Spleen (tissue), 13 donors: ENCODE measurements at places on chromosomes 3 and 15.

DNA sequence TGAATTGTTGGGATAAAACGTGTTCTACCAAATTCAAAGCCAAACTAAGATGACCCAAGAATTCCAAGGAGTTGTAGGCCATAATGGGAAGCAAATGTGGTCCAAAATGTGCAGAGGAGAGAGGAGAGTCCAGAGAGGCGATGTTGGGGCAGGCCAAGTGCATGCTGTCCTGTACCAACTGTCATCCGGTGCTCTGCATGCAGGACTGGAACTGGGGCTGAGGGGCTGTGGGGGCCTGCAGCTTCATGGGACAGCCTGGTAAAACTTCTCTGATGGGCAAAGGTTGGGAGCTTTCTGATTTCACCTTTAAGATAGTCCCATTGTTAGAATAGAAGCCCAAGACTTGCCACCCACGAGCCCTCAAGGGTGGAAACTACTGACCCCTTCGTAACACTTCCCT, 831.4 kb downstream of the AGBL1 start:
- DNase-seq: no peak
- no peaks in the 10 kb centered on the region for H3K4me1 ChIP-seq
- H3K4me3 ChIP-seq: no peak overlapping the region
- H3K36me3 ChIP-seq: no peaks in the 10 kb centered on the region
- no peaks in the 10 kb centered on the region for H3K27me3 ChIP-seq

DNA sequence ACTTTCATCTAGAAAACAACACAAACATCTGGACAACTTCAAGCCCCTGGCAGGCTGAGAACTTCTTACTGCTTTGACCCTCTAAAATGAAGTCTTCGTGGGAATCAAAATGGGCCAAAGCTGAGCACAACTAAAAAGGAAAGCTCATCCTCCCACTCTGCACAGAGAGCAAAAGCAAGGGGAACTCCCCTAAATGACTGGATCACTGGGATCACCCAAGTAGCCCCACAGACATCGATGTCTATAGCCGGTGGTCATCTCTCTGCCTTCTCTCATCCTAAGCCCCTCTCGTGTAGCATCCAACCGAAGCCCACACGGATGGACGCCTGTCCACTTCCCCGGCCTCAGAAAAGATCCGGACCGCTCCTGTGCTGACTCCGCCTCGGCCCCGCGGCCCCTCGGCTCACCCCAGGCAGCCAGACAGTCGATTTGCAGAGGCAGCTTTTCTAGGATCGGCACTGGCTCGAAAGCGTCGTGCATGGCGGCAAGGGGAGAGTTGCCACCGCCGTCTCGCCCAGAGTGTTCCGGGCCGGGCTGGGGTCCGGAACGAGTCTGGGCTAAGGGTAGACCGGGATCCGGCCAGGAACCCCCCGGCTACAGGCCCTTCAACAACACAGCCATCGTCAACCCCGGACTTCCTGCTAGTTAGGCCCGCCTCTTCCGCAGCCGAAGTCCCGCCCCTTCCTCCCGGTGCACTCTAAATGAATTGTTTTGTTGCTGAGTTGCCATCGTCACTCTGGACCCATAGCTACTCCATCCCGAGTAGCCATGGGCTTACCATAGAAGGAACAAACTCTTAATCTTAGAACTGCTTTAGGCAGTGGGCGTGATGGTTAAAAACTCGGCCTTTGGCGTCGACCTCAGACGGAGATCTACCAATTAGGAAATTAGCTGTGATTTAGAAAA, at the start of gene VPS39:
Gene VPS39, minus strand, starts transcription at position 631 of the 906 bp plus-strand sequence. Its CDS starts 151 bp downstream, at position 480.
- no peaks in the 10 kb centered on the region for H3K27me3 ChIP-seq
- H3K4me1 ChIP-seq: peaks cover 51% of the 10 kb centered on the region
- H3K4me3 ChIP-seq: peak within 1 kb of the TSS; percentile 62

GRCh38 chr15:55056500-55056899, 140.2 kb downstream of the RSL24D1 start:
- H3K27ac ChIP-seq: no peak overlapping the region
- no peaks in the 10 kb centered on the region for H3K4me1 ChIP-seq
- no peaks in the 10 kb centered on the region for H3K36me3 ChIP-seq
- no peak overlapping the region for H3K4me3 ChIP-seq
- H3K27me3 ChIP-seq: no peaks in the 10 kb centered on the region
- no peak for DNase-seq

DNA sequence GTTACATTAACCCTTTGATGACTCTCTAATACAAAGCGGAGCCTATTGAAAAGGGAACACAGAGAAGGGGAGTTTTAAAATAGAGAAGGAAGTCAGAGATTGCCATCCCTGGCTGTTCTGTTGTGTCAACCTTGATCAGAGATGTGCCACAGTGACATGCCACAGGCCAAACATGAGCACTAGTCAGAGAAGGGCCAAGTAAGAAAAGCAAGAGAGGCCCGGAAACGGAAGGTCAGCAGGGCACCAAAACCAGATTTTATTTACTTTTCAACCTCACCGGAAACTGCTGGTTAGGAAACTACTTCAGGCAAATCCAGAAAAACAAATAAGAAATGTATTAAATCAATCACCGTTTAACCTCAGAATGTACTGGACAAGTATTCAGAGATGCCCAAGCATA, 171.8 kb downstream of the ALCAM start:
- peaks cover 6% of the 10 kb centered on the region for H3K36me3 ChIP-seq
- DNase-seq: no peak
- no peaks in the 10 kb centered on the region for H3K4me1 ChIP-seq
- no peaks in the 10 kb centered on the region for H3K27me3 ChIP-seq
- no peak overlapping the region for H3K27ac ChIP-seq

- H3K4me3 ChIP-seq: no peak overlapping the region
- no peak overlapping the region for H3K27ac ChIP-seq
- DNase-seq: no peak
- no peaks in the 10 kb centered on the region for H3K4me1 ChIP-seq
- H3K36me3 ChIP-seq: no peaks in the 10 kb centered on the region
Measured at GRCh38 chr15:96424674-96425073, 94.2 kb downstream of the NR2F2 start.

GRCh38 chr3:194939949-194940770, 254.5 kb downstream of the FAM43A start:
- peaks cover 41% of the 10 kb centered on the region for H3K4me1 ChIP-seq
- DNase-seq: no peak
- no peaks in the 10 kb centered on the region for H3K36me3 ChIP-seq
- H3K27ac ChIP-seq: no peak overlapping the region
- H3K4me3 ChIP-seq: no peak overlapping the region

DNA sequence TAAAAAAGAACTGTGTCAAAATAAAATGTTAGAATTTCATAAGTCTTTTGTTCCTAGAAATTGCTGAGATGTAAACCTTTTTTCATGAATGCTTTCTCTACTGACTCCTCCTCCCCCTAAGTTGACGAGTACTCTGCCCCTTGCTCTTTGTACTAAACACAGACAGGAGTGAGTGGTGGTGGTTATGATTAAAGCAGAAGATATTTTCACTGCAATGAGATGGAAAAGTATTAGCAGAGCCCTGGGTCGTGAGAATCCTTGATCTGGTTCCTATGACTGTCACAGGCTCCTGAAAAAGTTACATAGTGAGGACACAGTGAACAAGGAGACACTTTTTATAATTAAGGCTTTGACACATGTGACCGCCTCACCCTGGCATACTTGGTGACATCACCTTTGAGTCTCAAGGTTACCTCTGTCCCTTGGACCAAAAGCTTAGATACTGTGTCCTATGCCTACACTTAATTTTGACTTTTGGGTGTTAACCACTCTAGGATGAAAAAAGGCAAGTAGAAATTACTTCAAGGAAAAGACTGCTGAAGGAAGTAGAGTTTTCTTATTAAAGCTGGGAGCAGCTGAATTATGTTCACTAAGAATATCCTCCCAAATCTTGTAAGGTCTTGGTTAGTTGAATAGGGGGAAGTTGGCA, 130.4 kb upstream of the LYSMD4 start:
- no peaks in the 10 kb centered on the region for H3K36me3 ChIP-seq
- no peak for DNase-seq
- H3K27me3 ChIP-seq: no peaks in the 10 kb centered on the region
- H3K4me1 ChIP-seq: no peaks in the 10 kb centered on the region

GRCh38 chr15:25238716-25239470, 199.9 kb downstream of the UBE3A start:
- H3K27me3 ChIP-seq: no peaks in the 10 kb centered on the region
- no peak overlapping the region for H3K27ac ChIP-seq
- no peaks in the 10 kb centered on the region for H3K4me1 ChIP-seq
- no peaks in the 10 kb centered on the region for H3K36me3 ChIP-seq
- peak; percentile 35 for DNase-seq

DNA sequence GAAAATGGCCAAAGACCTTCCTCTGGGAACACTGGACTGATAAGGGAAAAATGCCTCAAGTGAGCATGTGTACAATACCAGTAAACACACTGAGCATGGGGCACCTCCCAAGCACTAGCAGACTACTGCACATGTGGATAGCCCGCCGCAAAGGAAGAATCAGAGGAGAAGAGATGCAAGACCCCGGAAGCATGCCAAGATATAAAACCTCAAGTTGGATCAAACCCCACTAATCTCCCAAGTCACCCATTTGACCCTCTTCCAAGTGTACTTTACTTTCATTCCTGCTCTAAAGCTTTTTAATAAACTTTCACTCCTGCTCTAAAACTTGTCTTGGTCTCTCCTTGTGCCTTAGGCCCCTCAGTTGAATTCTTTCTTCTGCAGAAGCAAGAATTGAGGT, 121.1 kb upstream of the PLAAT1 start:
- no peaks in the 10 kb centered on the region for H3K27me3 ChIP-seq
- H3K27ac ChIP-seq: no peak overlapping the region
- H3K36me3 ChIP-seq: no peaks in the 10 kb centered on the region
- no peak for DNase-seq

DNA sequence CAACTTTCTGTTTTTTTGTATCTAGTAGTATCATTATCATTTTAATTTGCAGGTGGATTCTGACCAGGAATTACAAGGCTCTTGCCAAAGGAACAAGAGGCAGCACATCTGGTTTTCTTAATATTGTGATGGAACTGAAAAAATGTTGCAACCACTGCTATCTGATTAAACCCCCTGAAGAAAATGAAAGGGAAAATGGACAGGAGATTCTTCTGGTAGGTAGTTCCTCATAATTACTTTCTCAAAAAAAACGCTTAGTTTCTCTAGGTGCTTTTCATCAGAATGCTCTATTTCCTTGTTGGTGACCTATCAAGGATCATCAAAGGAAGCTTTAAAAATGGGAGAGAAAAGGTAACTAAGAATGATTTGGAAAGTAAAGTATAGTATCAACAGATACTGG, 71.6 kb downstream of the CHD2 start:
- no peak overlapping the region for H3K4me3 ChIP-seq
- no peak for DNase-seq
- no peak overlapping the region for H3K27ac ChIP-seq
- peaks cover 86% of the 10 kb centered on the region for H3K36me3 ChIP-seq
- H3K4me1 ChIP-seq: peaks cover 10% of the 10 kb centered on the region
- no peaks in the 10 kb centered on the region for H3K27me3 ChIP-seq

DNA sequence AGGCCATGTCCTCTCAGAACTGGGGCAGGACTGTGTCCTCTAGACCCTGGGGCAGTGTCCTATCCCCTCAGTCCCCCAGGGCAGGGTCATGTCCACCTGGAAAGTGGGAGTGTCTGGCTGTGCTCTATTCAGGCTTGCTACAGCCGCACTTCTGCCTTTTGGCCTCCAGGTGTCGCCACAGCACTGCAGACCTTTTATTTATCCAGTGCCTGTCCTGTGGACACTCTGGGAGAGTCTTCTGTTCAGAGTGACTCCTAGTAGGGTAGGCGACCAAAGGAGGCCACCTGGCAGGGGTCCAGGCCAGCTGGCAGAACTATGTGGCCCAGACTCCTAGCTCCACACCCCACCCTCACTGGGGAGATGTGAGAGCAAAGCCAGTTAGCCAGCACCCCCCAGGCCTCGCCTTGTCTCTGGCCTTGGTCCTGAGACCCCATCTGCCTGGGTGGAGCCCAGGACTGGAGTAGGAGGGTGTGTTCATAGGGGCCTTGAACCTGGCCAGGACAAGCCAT, 3.9 kb downstream of the TMIE start:
- H3K4me3 ChIP-seq: no peak overlapping the region
- no peak overlapping the region for H3K27ac ChIP-seq
- no peaks in the 10 kb centered on the region for H3K36me3 ChIP-seq
- peak; percentile 88 for DNase-seq
- H3K4me1 ChIP-seq: peaks cover 14% of the 10 kb centered on the region

GRCh38 chr3:13210221-13210975, 137.2 kb upstream of the IQSEC1 start:
- H3K27ac ChIP-seq: no peak overlapping the region
- peak; percentile 50 for DNase-seq
- no peaks in the 10 kb centered on the region for H3K36me3 ChIP-seq
- H3K4me1 ChIP-seq: no peaks in the 10 kb centered on the region
- H3K27me3 ChIP-seq: peaks cover 46% of the 10 kb centered on the region

- no peaks in the 10 kb centered on the region for H3K4me1 ChIP-seq
- H3K4me3 ChIP-seq: no peak overlapping the region
- no peak for DNase-seq
- H3K27me3 ChIP-seq: no peaks in the 10 kb centered on the region
- no peaks in the 10 kb centered on the region for H3K36me3 ChIP-seq
- no peak overlapping the region for H3K27ac ChIP-seq
Measured at GRCh38 chr3:137121704-137122314, 164.0 kb downstream of the IL20RB start.

GRCh38 chr15:66402761-66403284, 16.1 kb downstream of the MAP2K1 start:
- H3K27ac ChIP-seq: no peak overlapping the region
- no peaks in the 10 kb centered on the region for H3K27me3 ChIP-seq
- H3K36me3 ChIP-seq: peaks cover 19% of the 10 kb centered on the region
- no peak overlapping the region for H3K4me3 ChIP-seq
- no peak for DNase-seq

DNA sequence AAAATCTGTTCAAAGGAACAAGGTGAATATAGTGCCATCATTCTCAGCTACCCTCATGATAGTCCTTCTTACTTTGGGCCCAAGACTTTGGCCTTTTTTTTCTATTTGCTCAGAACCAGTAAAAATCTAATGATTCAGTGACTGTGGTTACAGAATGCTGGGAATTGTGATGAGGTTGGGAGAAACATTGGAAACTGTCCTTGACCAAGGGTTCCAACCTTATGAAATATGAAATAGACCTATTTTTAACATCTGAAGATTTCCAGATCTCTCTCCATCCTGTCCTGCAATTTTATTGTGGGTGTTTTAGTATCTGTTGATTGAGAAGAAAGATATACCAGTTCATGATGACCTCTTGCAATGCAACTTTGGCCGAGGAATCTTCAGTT, 34.9 kb downstream of the TMEM45A start:
- H3K36me3 ChIP-seq: no peaks in the 10 kb centered on the region
- no peak for DNase-seq
- no peaks in the 10 kb centered on the region for H3K4me1 ChIP-seq
- H3K4me3 ChIP-seq: no peak overlapping the region
- H3K27me3 ChIP-seq: no peaks in the 10 kb centered on the region
- H3K27ac ChIP-seq: no peak overlapping the region
